Kidney (tissue), 22 donors: ENCODE measurements at places on chromosomes 5 and 9. TPM values are rescaled to one million over a fixed set of nuclear protein-coding genes. Genes with fewer than 3 reads are reported as not detected.

GRCh38 chr5:133792655-133793054 lies 175.8 kb downstream of the C5orf15 start:
- no peaks in the 10 kb centered on the region for H3K4me1 ChIP-seq
- no peak overlapping the region for H3K4me3 ChIP-seq
- H3K27ac ChIP-seq = no peak overlapping the region
- H3K27me3 ChIP-seq = no peaks in the 10 kb centered on the region
- no peak for DNase-seq

- H3K27me3 ChIP-seq = no peaks in the 10 kb centered on the region
Observed at GRCh38 chr9:6598249-6598725, 47.2 kb downstream of the GLDC start.

GRCh38 chr9:69130456-69131441 lies 43.3 kb upstream of the TJP2 start:
- no peaks in the 10 kb centered on the region for H3K4me1 ChIP-seq
- no peak for DNase-seq
- no peaks in the 10 kb centered on the region for H3K36me3 ChIP-seq
- no peak overlapping the region for H3K4me3 ChIP-seq
- peak overlapping the region; percentile 43 for H3K27ac ChIP-seq

DNA sequence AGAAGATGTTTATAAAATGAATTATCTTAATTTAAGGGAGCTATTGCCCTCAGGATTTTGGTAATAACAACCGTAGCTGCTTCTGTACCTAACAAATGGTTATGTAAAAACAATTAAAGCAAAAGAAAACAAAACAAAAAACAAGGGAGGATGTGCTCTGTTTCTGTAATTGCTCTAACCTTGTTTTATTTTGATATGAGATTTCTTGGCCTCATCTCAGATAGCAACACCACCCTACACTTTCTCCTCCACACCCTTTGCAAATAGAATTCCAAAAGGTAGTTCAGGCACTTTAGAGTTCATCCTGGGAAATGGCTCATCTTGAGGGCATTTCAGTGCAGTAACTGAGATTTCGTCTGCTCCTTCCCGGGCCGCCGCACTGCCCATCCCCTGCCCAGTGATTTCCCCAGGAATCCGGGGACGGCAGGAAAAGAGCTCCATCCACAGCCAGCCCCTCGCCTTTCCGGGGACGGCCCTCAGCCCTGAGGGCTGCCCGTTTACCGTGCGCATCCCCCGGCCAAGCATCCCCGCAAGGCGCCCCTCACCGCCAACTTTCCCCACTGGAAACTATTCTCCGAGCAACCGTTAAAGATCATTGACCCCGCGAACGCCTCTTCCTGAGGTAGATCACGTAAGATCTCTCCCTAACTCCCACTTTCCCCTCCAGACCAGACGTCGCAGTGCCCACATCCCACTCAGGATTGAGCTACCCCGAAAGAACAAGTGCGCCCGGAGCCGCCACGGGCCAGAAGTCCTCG lies 1.2 kb downstream of the FNBP1 start:
- peak overlapping the region; percentile 76 for H3K27ac ChIP-seq
- H3K4me3 ChIP-seq = peak overlapping the region; percentile 84
- DNase-seq = peak; percentile 59
- H3K4me1 ChIP-seq = no peaks in the 10 kb centered on the region

- no peaks in the 10 kb centered on the region for H3K27me3 ChIP-seq
- H3K4me1 ChIP-seq = no peaks in the 10 kb centered on the region
- no peak for DNase-seq
- H3K36me3 ChIP-seq = no peaks in the 10 kb centered on the region
Observed at GRCh38 chr5:130874861-130875417, 290.1 kb downstream of the HINT1 start.

DNA sequence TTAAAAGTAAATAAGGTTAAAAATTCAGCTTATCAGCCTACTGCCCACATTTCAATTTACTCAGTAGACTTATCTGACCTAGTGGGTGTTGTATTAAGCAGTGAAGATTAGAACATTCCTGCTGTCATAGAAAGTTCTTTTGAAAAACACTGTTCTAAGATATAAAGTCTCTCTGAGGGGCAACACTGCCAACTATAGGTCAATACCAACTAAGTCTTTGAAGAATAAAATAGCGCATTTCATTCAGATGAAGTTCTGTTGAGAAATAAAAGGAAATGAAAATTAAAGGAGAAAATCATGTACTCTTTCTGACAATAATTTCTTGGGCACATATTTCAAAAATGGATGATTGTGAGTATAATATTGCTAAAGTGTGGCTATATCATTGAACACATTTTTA lies 86.8 kb downstream of the PTPRD start:
- H3K27ac ChIP-seq = no peak overlapping the region
- no peak overlapping the region for H3K4me3 ChIP-seq
- DNase-seq = no peak

DNA sequence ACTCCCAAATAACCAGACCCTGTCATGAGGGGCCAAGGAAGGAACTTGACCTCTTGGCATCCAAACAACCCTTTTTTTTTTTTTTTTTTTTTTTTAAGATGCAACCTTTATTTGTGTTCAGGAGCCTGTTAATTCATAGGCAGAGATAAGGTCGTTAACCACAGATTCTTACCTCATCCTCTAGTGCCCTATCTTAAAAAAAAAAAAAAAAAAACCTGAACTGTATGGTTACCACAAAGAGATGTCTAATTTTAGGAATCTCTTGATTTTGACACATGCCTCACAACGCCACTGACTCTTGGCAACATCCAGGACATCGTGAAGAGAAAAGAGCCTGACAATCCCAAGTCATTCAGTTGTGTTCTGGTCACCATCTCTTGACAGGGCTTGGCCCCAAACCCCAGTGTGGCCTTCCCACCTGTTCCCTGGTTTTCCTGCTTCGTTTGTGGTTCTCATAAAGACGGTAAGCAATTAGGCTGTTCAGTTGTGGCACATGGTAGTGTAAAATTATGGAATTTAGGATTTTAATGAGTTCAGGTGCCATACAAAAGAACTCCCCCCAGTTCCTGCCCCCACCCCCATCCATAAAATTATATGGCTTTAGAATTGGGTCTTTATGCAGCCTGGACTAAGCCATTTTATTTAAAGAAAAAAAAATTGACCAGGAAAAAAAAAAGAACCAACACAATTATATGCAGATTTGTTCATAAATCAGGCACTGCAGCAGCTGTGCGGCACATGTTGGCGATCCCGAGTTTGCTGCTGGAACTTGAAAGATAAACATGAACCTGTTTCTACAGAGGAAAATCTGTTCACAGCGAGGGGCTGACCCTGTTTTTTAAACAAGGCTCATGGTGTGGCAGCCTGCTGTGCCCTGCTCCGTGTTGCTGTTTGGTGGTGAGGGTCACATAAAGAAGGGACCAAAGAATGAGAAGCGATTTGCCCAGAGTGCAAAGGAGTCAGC lies 267.8 kb upstream of the CLINT1 start:
- peak; percentile 20 for DNase-seq
- no peaks in the 10 kb centered on the region for H3K4me1 ChIP-seq
- no peak overlapping the region for H3K4me3 ChIP-seq
- no peaks in the 10 kb centered on the region for H3K27me3 ChIP-seq

- H3K27me3 ChIP-seq = no peaks in the 10 kb centered on the region
- no peak overlapping the region for H3K27ac ChIP-seq
- H3K4me3 ChIP-seq = no peak overlapping the region
- DNase-seq = no peak
- peaks cover 5% of the 10 kb centered on the region for H3K36me3 ChIP-seq
Observed at GRCh38 chr5:176653401-176654385, 6.4 kb downstream of the TSPAN17 start.

GRCh38 chr5:62621280-62621679 lies 42.7 kb downstream of the LRRC70 start:
- H3K27me3 ChIP-seq = no peaks in the 10 kb centered on the region
- DNase-seq = no peak
- H3K36me3 ChIP-seq = no peaks in the 10 kb centered on the region
- no peak overlapping the region for H3K27ac ChIP-seq
- no peak overlapping the region for H3K4me3 ChIP-seq

GRCh38 chr5:8943301-8943700 lies 602.6 kb downstream of the SEMA5A start:
- H3K27ac ChIP-seq = no peak overlapping the region
- H3K4me1 ChIP-seq = no peaks in the 10 kb centered on the region
- DNase-seq = no peak
- H3K27me3 ChIP-seq = no peaks in the 10 kb centered on the region
- H3K4me3 ChIP-seq = no peak overlapping the region
- no peaks in the 10 kb centered on the region for H3K36me3 ChIP-seq

- DNase-seq = no peak
- H3K27me3 ChIP-seq = no peaks in the 10 kb centered on the region
- H3K4me1 ChIP-seq = no peaks in the 10 kb centered on the region
- H3K36me3 ChIP-seq = no peaks in the 10 kb centered on the region
- no peak overlapping the region for H3K4me3 ChIP-seq
Observed at GRCh38 chr9:82404196-82404870, 415.8 kb downstream of the SPATA31D1 start.

GRCh38 chr5:4348423-4348822 lies 752.8 kb downstream of the IRX1 start:
- no peaks in the 10 kb centered on the region for H3K27me3 ChIP-seq
- no peaks in the 10 kb centered on the region for H3K4me1 ChIP-seq
- DNase-seq = no peak

DNA sequence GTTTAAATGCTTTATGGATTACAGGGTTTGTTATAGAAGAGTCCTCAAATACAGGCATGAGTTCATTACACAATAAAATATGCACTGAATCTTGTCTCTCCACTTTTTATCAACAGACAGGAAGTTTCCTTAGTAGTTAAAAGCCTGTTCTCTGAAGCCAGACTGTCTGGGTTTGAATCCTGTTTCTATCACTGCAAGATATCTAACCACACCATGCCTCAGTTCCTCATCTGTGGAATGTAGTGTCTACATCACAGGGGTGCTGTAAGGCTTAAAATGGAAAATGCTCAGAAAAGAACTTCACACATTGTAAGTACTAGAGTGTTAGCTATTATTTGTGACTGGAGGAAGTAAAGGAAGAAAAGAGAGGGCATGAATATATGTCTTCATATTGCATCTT lies 9.3 kb downstream of the LIX1 start:
- H3K36me3 ChIP-seq = no peaks in the 10 kb centered on the region
- H3K27ac ChIP-seq = no peak overlapping the region
- H3K4me3 ChIP-seq = no peak overlapping the region
- H3K4me1 ChIP-seq = no peaks in the 10 kb centered on the region

GRCh38 chr5:60060389-60060788 lies 166.9 kb upstream of the PDE4D start:
- H3K36me3 ChIP-seq = no peaks in the 10 kb centered on the region
- no peak overlapping the region for H3K27ac ChIP-seq
- no peak overlapping the region for H3K4me3 ChIP-seq
- no peaks in the 10 kb centered on the region for H3K27me3 ChIP-seq
- DNase-seq = peak; percentile 19

- H3K27me3 ChIP-seq = no peaks in the 10 kb centered on the region
- H3K27ac ChIP-seq = no peak overlapping the region
- no peak for DNase-seq
- no peak overlapping the region for H3K4me3 ChIP-seq
- H3K36me3 ChIP-seq = no peaks in the 10 kb centered on the region
Observed at GRCh38 chr9:109304347-109304746, 16.5 kb downstream of the EPB41L4B start.

DNA sequence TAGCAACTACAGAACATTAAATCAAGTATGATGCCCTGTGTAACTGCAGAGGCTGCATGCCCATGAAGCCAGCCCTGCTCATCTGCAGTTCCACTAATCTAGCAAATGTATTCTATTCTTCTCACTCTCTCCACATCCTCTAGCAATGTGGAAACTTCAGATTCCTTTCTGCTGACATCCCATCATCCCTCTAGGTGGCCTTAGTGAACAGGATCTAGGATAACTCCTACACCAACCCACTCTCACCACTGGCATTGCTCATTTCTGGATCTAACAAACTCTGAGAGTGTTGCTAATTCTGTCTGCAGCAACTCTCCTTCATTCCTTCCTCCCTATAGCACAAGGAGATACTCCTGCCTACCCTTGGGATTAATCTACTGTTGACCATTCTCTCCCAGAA lies 80.8 kb downstream of the FAM81B start:
- H3K27me3 ChIP-seq = no peaks in the 10 kb centered on the region
- no peak for DNase-seq
- no peak overlapping the region for H3K27ac ChIP-seq
- H3K36me3 ChIP-seq = peaks cover 18% of the 10 kb centered on the region
- no peaks in the 10 kb centered on the region for H3K4me1 ChIP-seq

DNA sequence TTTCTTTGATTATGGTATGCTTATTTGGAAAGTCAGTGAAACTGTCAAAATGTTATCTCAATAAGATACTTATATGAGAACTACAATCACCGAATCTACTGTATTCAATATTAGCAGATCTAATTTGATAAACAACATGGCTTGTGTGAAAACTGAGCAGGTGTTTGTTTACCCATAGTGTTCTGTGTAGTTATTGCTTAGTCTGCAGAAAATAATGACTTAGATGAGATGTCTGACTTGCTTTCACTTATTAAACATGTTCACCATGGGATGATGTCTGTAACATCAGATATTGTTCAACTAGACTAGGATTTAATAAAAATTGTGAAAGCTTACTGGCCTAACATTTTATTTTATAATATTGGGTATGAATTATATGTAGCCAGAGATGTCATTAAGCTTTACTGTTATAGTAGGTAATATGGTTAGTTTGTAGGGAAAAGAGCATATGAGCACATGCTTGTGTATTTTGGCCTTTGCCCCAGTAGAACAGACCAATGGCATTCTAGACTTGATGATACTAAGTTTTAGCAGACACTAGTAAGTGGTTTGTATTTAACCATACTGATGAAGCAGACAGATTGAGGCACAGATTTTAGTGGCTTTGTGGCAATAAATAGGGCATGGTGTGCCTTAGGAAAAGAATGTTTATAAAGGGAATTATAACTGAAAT lies 16.4 kb downstream of the SUB1 start:
- H3K4me1 ChIP-seq = no peaks in the 10 kb centered on the region
- DNase-seq = no peak
- no peaks in the 10 kb centered on the region for H3K27me3 ChIP-seq

The TLE1 gene
- 52.5 TPM for total RNA-seq

The SLC6A3 gene
- total RNA-seq = 0.54 TPM

The COL23A1 gene
- total RNA-seq = 8.7 TPM

The C9 gene
- total RNA-seq = 4.5 TPM

The ADAM19 gene
- total RNA-seq = 9.2 TPM

The ADAMTSL2 gene
- 32.1 TPM for total RNA-seq

The HAPLN1 gene
- 0.19 TPM for total RNA-seq

The PANK3 gene
- total RNA-seq = 36.9 TPM
